ENCODE measurements at places on chromosomes 13 and 19. TPM values are rescaled to one million over a fixed set of nuclear protein-coding genes. Genes with fewer than 3 reads are reported as not detected.

Gene C13orf46
- total RNA-seq: 0.29 TPM

Gene RAB11B
- total RNA-seq: 123 TPM

GRCh38 chr13:27965740-27966640 is 3.1 kb downstream of the CDX2 start:
- peak overlapping the region; percentile 58 for H3K27ac ChIP-seq
- H3K4me1 ChIP-seq: peaks cover 18% of the 10 kb centered on the region
- H3K27me3 ChIP-seq: peaks cover 97% of the 10 kb centered on the region
- no peaks in the 10 kb centered on the region for H3K36me3 ChIP-seq

DNA sequence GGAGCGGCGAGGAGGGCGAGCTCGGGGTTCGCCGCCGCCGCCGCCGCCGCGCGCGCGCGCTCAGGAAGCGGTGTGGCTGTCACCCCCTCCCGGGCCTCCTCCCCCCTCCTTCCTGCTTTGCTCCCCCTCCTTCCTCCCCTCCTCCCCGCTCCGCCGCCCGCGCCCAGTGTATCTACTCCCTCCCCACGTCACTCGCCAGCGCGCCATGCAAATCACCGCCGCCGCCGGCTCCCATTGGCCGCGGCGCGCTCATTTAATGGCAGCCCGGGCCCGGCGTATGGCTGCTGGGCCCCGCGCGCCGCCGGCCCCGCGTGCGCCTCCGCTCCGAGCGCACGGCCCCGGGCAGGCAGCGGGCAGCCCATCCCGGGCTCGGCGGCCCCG is 335 bp upstream of the SOX1 start:
- H3K27ac ChIP-seq: no peak overlapping the region
- DNase-seq: no peak
- H3K36me3 ChIP-seq: no peaks in the 10 kb centered on the region
- peaks cover 83% of the 10 kb centered on the region for H3K27me3 ChIP-seq
- H3K4me1 ChIP-seq: peaks cover 5% of the 10 kb centered on the region

GRCh38 chr19:38155453-38155852 is 68.6 kb downstream of the DPF1 start:
- no peak overlapping the region for H3K4me3 ChIP-seq
- H3K27me3 ChIP-seq: no peaks in the 10 kb centered on the region
- peaks cover 8% of the 10 kb centered on the region for H3K36me3 ChIP-seq
- H3K4me1 ChIP-seq: peaks cover 3% of the 10 kb centered on the region
- DNase-seq: no peak

GRCh38 chr13:106588367-106588766 is 20.4 kb upstream of the ARGLU1 start:
- H3K36me3 ChIP-seq: no peaks in the 10 kb centered on the region
- H3K27ac ChIP-seq: no peak overlapping the region
- no peak overlapping the region for H3K4me3 ChIP-seq
- no peaks in the 10 kb centered on the region for H3K4me1 ChIP-seq
- no peaks in the 10 kb centered on the region for H3K27me3 ChIP-seq
- no peak for DNase-seq

- DNase-seq: no peak
- H3K27me3 ChIP-seq: no peaks in the 10 kb centered on the region
- no peak overlapping the region for H3K27ac ChIP-seq
- H3K4me3 ChIP-seq: peak overlapping the region; percentile 59
Measured at GRCh38 chr19:18541258-18541991, 1.9 kb downstream of the FKBP8 start.

GRCh38 chr13:79870766-79871165 is 389.8 kb downstream of the NDFIP2 start:
- H3K27me3 ChIP-seq: no peaks in the 10 kb centered on the region
- H3K4me1 ChIP-seq: peaks cover 23% of the 10 kb centered on the region
- no peak for DNase-seq
- no peaks in the 10 kb centered on the region for H3K36me3 ChIP-seq

- H3K36me3 ChIP-seq: no peaks in the 10 kb centered on the region
- peaks cover 4% of the 10 kb centered on the region for H3K4me1 ChIP-seq
- no peak for DNase-seq
Measured at GRCh38 chr13:38417241-38417640, 67.6 kb downstream of the UFM1 start.
